Stimulated activated CD8-positive, alpha-beta memory T cell treated with anti-CD3 and anti-CD28 coated beads, Interleukin-7, amount 100 ng/mL, for 48 hours (primary cell): ENCODE measurements at places on chromosomes 11 and 22.

GRCh38 chr22:41498303-41498835 is 29.5 kb downstream of the ACO2 start:
- DNase-seq = no peak

GRCh38 chr11:126704096-126704495 is 296.5 kb downstream of the KIRREL3 start:
- DNase-seq = no peak

GRCh38 chr11:107272561-107272960 is 185.1 kb downstream of the CWF19L2 start:
- no peak for DNase-seq

- DNase-seq = no peak
Measured at GRCh38 chr22:18109410-18110193, 1.0 kb upstream of the TUBA8 start.

DNA sequence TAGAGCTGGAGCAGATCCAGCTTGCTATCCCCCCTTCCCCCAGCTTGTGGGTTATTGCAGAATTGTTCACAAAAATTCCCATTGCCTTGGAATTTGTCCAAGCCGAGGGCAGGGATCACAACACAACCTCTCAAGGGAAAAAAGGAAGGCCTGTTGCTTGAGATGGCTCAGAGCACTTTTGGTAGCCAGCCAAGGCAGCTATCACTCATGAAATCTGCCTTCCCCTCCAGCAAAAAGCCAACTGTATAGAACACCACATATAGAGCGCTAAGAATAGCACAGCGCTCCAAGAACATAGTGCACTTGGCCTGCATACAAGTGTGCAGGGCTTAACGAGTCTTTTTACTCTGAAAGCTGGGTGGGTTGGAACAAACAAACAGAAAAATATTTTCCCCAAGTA is 46.2 kb downstream of the FAM83F start:
- DNase-seq = no peak

DNA sequence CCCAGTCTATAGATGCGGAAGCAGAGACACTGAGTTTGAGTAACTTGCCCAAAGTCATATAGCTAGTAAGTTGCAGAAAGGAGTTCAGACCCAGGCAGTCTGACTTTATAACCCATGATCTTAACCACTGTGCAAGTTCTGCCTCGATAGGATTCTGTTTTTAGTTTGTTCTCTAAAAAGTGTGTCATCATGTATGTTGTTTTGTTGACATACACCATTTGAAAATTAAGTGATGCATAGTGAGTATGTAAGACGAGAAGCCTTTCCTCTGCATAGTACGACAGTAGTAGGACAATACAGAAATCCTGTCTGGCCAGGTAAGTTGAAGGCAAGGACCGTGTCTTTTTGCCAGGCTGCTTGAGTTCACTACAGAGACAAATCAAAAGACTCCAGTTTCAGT is 3.3 kb downstream of the ZC3H12C start:
- no peak for DNase-seq

GRCh38 chr11:82303671-82304070 is 430.0 kb downstream of the FAM181B start:
- no peak for DNase-seq

- DNase-seq = peak; percentile 57
Measured at GRCh38 chr22:38751422-38752346, 4.1 kb downstream of the SUN2 start.

DNA sequence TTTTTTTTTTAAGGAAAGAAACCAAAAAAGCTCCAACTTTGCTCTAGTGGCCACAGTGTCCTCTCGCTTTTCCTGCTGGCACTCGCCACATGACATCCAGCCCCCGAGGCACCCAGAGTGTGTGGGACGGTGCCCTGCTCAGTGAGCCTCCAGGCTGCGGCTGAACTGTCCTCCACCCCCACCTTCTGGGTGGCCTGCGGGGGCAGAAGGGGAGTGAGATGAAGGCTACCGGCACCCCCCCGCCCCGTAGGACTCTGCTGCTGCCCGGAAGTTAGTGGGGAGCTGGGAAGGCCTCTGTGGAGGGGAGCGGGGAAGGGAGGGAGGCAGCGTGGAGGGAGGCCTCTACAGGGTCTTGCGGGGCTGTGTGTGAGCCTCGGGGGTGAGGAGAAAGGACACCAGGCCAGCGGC is 264.4 kb downstream of the CTTN start:
- DNase-seq = no peak

GRCh38 chr11:995752-996420 is 40.6 kb downstream of the MUC6 start:
- DNase-seq = no peak

DNA sequence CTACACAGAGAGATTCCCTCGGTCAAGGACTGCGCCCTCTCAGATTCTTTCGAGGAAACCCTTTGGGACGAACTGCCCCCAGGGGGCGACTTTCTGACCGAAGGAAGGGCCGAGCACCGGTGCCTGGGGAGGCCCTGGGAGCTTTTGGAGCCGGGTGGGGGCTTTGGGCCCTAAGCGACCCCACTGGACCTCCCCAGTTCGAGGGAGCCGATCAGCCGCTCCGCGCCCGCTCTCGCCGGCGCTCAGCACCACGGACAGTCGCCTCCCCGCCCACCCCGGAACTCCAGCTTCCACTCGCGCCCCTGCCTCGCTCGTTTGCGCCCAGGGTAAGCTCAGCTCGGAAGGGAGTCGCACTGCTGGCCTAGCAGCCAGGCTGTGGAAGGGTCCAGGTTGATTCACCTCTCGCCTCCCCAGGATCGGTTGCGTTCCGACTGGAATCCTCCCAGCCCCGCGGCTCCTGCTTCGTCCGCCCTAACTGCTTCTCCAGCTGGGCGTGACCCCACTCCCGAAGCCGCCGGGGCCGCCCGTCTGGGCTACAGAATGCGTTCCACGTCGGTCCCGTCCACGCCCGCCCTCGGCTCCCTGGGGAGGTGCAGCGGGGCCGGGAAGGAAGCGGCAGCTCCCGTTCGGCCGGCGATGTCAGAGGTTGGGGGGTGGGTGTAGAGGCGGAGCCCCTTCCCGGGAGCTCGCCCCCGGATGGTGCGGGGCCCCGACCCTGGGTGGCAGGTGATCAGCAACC is 428 bp downstream of the SCN3B start:
- DNase-seq = no peak

- no peak for DNase-seq
Measured at GRCh38 chr22:46417769-46418168, 82.3 kb downstream of the TRMU start.

DNA sequence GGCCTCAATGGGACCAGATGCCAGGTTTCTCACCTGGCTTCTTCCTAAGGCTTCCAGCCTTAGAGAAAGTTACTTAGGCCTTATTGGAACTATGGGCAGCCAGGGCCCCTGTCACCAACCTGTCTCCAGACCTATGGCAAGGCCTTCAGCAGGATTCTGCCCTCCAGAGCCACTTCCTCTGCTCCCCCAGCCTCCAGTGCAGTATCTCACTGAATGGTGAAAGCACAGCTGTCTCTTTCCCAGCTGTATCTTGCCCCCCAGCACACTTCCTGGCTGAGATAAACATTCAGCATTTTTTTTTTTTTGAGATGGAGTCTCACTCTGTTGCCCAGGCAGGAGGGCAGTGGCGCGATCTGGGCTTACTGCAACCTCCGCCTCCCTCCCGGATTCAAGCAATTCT is 1.5 kb downstream of the SLC2A11 start:
- DNase-seq = no peak

GRCh38 chr22:47776329-47776728 is 1013.9 kb downstream of the TBC1D22A start:
- DNase-seq = no peak

GRCh38 chr11:64524534-64525042 is 66.4 kb upstream of the SLC22A12 start:
- DNase-seq = no peak

DNA sequence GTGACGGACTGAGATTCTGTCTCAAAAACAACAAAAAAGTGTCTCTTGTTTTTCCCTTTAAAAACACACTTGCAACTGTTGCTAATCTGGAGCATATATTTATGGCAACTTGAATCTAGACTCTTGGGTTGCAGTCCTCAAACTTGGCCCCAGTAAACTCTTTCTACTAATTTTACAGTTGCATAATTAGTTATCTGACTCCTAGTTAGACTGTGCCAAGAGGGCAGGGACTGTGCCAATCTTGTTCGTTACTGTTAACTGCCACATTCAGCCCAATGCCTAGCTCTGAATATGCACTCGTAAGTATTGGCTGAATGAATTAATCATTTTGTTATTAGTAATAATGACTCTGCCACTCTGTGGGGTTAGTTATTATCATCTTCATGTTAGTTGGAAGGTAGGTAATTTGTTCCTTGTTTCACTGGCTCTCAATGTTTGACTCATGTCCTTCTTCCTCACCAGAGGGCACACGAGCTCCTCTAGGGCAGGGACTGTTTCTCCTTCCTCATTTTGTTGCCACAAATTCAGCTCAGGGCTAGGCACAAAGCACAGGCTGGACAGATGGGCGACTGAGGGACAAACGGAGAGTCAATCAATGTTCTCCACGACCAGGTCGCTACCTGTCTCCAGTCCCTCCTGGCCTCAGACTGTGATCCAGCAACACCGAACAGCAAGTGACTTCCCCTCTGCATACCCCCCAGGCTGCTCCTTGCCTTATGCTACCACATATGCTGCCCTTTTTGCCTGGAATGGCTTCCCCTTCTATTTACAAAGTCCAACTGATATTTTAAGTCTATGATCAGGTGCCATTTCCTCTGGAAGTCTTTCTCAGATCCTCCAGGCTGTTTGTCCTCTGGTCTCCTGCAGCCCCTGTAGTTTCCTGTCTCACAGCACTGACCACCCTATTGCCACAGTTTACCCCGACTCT is 9.0 kb downstream of the CLPB start:
- no peak for DNase-seq

- DNase-seq = no peak
Measured at GRCh38 chr11:60858236-60858635, 2.5 kb upstream of the PTGDR2 start.

DNA sequence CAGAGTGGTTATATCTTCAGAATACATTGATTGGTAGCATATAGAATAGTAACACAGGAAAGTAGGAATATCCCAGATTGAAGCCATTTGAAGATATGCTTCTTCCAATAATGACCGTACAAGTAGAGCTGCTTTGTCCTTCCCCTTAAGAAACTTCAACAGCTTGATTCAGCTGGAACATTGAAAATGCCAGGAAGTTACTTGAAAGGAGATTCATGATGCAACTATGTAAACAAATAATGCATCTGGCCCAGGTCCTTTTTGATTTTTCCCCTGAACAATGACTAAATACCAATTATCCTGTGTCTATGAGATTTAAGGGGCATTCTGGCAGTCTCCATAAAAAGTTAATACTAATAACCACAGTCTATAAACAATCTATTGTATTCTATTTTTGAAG is 3.0 kb downstream of the DKK3 start:
- DNase-seq = no peak

DNA sequence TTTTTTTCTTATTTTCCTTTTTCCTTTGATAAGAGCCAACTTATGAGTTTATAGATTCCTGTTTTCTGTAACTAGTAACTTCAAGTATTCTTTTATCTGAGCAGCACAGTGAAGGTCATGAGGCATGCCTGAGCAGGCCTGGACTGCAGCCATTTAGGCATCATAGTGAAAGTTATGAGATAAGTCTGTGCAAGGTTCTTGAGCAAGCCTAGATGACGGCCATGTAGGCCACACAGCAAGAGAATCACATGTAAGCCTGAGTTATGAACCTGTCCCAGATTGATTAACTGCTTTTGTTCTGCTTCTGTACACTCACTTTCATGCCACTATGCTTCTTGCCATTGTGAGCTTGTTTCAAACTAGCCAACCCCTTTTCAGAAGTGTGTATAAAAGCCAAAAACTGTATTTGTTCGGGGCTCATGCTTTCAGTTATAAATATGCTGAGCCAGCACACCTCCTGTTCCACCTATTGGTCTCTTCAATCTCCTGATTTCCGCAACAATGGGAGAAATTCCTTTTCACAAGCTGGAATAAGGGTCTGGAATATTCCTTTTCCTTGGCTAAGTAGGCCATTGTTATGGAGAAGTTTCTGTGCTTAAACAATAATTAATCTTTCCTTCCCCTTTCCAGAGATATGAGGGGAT is 745.7 kb downstream of the FAM181B start:
- DNase-seq = no peak

GRCh38 chr22:50530877-50531545 is 1.2 kb upstream of the TYMP start:
- peak; percentile 74 for DNase-seq

- DNase-seq = no peak
Measured at GRCh38 chr11:8257003-8257664, 6.5 kb downstream of the LMO1 start.

- DNase-seq = no peak
Measured at GRCh38 chr22:40876907-40877306, 15.0 kb upstream of the DNAJB7 start.

- DNase-seq = no peak
Measured at GRCh38 chr11:60370811-60371298, 7.5 kb upstream of the MS4A7 start.

- no peak for DNase-seq
Measured at GRCh38 chr22:41919357-41920224, 4.7 kb upstream of the SHISA8 start.

GRCh38 chr11:75717608-75718418 is at the start of gene MOGAT2:
Gene MOGAT2, plus strand, starts transcription at chr11:75717838. Its CDS starts 51 bp downstream, at chr11:75717889.
- no peak for DNase-seq

DNA sequence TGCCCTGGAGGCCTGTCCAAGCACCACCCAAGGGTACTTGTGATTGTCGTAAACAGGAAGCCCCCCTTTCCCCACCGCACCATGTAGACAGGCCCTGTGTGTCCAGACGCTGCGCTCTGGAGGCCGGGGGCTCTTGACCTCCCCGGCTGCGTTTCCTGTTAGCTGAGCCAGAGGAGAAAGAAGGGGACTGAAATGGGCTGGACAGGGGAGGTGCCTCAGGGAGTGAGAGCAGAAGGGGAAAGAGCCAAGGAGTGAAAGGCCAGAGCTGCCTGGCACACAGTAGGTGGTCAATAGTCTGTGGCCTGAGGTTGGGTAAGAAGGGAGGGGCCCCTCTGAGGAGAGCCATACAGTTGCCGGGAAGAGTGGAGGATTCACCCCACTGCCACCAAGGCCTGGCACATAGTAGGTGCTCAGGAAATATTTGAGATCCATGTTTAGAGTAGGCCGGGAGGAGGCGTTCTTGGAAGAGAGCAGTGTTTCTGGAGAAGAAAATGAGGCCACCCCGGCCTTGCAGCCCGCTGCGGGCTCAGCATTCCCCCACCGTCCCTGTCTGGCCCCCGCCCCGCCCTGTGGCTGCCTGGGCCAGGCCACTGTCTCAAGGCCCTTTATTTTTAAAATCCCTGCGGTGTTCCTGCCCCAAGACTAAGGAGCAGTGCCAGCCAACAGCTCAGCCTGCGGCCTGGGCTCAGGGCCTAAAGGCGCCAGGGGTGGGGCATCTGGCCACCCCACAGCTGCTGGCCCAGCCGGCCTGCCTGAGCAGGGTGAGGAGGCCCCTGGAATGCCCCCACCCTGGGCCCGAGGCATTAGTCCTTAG is 13.6 kb upstream of the CDC42EP1 start:
- DNase-seq = no peak
